NCI-H2029 (cell line): ENCODE measurements at places on chromosomes 13 and 19.
A peak's percentile ranks its signal among the peaks of the same experiment; 100 is the strongest.

- DNase-seq = no peak
These were observed 14.9 kb upstream of the IL4I1 start for GRCh38 chr19:49911381-49912145.

GRCh38 chr19:18609717-18610051, 3.0 kb upstream of the TMEM59L start:
- DNase-seq = no peak

DNA sequence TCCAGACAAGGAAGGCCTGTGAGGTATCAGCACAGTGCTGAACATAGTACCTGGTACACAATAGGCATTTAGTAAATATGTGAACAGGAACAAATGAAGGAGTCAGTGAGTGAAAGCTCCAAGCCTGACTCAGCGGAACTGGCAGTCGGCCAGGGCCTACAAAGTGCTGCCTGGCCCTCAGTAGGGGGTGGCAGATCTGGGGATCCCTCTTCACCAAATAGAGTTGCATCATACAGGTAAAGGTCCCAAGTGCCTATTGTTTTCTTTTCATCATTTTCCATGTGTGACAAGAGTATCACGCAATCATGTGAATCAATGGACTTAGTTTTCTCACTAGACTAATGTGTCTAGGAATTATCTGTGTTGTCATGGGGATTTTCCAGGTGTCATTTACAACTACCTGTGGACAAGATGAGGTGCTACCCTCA, 9.2 kb downstream of the CYP2B6 start:
- no peak for DNase-seq

DNA sequence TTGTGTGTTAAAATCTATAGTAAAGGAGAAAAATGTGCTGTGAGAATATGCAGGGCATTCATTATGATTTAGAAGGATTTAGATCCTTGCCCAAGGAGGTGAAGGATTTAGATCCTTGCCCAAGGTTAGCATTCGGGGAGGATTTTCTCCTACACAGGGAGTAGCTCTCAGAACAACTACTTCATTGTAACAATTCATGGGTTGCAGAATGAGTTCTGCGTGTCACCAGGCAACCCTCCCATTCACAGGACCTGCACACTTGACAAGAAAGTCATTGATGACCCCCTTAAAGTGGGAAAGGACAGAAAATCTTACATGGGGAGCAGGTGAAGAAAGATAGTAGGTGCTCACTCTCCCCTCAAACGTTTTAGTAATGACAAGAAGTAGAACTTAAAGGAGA, 167.1 kb upstream of the MAB21L1 start:
- DNase-seq = no peak

DNA sequence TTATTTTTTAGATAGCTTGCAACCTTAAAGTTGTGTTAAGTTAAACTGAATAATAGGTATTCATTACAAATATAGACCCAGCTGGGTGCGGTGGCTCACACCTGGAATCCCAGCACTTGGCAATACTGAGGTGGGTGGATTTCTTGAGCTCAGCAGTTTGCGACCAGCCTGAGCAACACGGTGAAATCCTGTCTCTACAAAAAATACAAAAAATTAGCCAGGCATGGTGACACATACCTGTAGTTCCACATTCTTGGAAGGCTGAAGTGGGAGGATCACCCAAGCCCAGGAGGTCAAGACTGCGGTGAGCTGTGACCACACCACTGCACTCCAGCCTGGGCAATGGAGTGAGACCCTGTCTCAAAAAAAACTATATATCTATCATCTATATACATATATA, 386.5 kb downstream of the PCDH17 start:
- DNase-seq = no peak

DNA sequence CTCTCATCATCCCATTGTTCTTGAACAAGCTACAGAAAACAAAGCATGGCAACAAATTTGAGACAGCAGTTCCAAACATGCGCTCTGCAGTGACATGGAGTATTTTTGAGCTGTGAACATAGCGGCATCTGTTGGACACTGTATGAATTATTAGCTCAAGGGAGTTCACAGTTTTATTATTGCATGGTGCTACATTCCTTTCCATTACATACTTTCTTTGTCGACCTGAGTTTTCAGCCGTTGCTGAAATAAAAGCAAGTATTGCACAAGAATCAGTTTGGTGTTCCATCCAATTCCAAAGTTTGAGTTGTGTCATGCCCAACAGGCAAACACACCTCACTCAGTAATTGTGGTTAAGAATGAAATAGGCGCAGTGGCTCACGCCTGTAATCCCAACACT, 30.1 kb upstream of the METTL21C start:
- no peak for DNase-seq

- DNase-seq = no peak
These were observed 317.0 kb downstream of the ENOX1 start for GRCh38 chr13:43469791-43470190.

- DNase-seq = no peak
These were observed 19.5 kb downstream of the NOVA2 start for GRCh38 chr19:45954156-45954555.

DNA sequence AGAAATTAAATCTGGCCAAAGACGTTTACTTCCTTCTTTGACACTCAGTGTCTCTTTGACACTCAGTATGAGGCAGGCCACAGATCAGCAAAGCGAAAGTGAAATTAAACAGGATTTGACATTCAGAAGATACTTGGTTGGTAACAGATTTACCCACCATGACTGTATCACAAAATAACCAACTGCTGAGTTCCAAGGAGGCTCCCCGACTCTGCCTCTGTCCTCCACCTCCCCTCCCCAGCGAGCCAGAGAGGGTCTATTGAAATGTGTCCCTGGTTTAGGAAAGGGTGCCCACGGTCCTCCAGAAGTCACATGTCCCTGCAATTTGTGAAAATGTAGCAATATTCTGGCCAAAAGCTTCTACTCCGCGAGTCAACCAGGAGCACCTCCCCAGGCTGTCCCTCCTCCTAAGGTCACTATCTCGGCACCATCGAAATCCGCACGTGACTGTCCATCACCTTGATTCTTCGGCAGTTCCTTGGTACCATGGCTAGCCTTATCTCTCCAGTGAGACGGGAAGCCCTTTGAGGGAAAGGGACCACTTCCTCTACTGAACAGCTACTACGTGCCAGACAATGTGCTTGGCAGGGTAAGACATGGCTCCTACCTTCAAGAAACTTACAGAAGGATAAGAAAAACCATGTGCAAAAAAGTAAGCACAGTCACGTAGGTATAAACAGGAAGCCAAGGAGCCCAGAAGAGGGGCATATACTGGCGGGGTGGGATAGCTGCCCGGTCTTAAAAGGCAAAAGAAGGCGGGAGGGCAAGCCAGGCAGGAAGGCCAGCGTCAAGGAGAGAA, 1.5 kb downstream of the N4BP2L1 start:
- no peak for DNase-seq

DNA sequence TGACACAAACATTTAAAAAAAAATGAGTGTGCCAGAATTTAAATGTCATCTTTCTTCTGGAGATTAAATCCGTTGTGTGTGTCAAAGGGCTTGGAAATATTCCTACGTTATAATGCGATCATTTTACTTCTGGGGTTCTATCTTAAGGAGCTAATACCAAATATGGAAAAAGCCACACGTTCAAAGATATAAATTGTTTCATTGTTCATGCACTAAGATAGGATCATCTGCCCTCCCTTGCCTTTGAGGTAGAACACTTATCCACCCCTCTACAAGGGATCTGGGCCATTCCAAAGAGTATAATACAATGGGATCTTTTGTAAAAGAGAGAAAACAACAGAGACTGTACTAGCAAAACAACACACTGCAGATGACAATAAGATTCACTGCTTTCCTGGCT, 64.9 kb downstream of the ANKRD10 start:
- DNase-seq = no peak

DNA sequence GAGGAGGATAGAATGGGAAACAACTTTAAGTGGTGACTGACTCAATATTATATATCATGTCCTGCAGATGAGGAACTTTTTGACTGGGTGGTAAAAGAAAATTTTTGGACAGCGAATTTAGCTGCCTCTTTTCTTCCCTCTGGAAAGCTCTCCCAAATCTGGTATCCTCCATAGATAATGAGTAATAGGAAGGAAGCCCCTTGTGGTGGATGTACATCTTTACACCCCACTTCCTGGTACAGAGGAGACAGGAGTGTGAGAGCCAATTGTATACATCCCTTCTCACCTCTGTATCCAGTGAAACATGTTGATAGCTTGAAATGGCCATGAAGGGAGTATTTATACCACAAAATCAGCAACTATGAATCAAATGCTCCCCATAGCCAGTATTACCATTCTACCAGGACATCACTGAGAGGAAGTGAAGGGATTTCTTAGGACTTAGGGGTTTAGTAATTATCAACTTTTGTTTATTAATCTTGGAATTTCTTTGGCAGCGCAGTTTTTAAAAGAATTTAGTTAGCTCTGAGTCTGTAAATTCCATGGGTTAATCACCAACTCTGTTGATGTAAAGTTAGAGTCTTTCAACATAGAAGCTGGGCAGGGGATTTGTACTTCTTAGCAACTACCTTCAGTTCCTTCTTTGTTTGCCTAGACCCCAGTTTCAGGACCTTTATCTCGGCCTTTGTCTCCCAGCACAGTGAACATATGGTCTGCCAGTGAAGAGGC, 17.0 kb upstream of the TDRD3 start:
- DNase-seq = no peak

GRCh38 chr13:80101040-80101439, 239.9 kb downstream of the SPRY2 start:
- DNase-seq = no peak

DNA sequence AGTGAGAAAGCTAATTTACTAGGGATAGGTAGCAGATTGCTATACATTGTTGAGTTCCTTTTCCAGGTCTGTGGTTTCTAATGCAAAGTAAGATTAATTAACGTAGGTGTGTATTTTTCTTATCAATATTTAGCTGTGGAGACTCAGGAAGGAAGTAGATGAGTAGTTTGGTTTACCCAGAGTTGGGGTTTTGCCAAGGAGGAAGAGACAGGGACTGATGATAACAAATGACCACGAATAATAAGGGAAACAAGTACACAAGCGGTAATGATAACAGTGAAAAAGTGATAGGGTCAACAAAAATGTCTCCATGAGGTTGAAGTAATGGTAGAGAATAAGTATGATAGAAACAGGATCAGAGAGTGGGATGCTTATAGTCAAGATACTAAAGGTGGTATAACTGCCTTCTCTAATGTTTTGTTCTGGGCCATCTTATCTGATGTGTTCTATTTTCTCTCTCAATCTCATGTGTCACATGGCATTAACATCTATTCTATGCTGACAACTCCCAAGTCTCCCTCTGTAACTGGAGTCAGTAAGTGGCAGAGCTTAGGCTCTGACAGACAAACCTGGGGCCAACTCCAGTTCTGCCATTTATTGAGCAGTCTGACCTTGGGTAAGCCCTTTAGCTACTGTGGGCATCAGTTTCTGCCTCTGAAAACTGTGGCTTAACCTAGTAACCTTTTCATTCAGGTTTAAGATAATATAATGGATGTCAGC, 8.8 kb downstream of the OBI1 start:
- DNase-seq = no peak

DNA sequence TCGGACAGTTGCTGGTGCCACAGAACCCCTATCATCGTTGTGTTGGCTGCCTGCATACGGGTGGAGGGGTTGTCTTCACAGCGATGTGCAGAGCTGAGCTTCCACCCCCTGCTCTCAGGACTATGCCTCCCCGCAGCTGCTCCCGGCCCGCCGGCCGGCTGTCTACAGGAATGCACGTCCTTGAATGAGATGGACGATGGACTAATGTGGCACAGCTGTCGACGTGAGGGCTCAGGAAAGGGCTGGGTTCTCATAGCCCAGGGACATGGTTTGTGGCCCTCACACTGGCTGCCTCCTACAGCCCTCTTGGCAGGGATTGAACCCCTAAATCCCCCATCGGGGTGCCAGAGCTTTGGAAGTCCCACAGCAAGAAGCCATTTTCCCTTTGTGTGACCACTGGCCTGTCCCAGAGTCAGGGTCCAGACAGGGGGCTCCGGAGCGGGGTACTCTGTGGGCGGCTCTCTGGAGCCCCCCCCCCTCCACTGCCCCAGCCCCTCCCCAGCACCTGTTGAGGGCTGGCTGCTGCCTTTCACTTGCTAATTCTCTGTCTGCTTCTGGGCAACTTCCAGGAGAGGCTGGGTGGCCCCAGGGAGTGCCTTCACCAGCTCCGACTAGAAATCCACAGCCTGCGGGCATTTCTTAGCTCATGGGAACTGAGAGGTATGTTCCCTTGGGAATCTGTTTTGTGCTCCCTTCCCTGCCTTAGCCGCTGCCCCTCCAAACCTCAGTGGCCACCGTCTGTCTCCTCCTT, 40.2 kb downstream of the TSSK6 start:
- no peak for DNase-seq

DNA sequence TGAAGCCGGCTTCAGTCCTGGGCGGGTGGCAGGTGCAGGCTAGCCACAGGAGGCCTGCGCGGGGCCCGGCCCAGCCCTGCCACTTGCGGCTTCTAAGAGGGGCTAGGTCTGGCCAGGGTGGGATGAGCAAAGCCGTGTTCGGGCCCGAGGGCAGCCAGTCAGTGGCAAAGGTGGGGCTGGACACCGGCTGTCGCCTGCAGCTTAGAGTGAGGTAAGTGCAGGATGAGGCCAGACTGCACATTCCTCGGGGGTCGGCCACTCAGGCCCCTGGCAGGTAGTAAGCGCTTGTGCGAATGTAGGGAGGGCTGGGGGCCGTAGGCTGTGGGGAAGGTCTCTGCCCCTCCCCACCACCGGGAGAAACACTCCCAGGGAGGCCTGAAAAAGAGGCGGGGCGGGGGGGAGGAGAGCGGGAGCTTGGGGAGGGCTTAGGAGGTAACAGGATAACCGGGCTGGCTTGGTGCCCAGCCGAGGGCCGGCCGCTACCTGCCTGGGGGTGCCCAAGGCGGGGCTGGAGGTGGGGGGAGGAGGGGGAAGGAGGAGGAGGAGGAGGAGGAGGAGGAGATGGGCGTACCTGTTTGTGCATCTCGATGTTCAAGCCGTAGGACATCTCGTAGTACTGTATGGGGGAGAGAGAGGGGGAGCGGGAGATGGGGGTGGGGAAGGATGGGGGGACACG, 6.4 kb downstream of the TLE5 start:
- DNase-seq = peak; percentile 94

DNA sequence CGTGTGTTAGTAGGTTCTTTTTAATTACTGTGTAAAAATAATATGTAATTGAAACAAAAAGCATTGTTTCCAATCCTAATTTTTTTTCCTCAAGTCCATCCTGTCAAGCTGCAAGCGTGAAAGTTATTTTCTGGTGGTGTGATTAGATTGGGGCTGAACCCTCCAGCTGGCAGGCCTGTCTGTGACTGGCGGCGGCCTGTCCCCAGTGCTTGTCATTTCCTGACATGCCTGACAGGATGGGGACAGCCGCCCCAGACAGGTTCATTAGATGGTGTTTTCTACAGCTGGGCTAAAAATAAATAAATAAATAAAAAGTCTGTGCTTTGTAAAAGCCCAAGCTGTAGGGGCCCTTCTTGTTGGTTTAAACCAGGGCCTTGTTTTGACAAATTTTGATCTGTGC, 53.7 kb upstream of the MAB21L1 start:
- DNase-seq = no peak

DNA sequence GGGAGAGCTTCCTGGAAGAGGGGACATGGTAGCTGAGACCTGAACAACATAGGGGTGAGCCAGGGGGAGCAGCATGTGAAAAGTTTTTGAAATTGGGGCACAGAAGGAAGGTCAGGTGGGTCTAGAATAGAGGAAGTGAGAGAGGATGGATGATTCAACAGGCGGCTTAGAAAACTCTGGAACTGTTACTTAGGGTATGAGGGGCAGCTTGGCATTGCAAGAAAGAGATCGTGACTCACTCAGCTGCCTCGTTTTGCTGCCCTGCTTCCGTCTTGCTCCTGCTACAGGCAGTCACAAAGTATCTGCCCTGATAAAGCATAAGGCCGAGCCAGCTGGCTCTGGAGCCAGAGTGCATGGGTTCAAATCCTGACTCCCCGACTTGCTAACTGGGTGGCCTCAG, 1.3 kb upstream of the CEACAM20 start:
- DNase-seq = no peak

- DNase-seq = peak; percentile 36
These were observed 97.7 kb upstream of the IPO5 start for GRCh38 chr13:97855570-97856303.
